ENCODE measurements at places on chromosomes 5 and 9.

GRCh38 chr9:110027671-110028081 lies 180.3 kb downstream of the C9orf152 start:
- DNase-seq: peak; percentile 63

DNA sequence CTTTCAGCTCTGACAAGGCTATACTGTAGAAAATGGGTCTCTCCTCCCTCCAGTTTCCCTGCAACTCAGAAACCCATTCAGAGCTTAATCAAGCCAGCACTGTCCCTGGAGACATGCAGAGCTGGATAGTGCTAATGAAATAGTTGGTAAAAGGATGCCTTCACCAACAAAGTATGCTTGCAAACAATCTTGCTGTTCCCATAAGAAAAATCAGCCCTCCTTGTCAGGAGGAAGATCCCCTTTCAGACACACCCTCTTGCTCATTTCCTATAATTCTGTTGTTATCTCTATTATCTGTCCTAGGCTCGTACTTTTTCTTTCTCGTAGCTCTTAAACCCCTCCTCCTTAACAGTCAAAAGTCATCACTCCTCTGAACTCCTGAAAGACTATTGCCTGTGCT lies 9.9 kb upstream of the OSMR start:
- no peak for DNase-seq

DNA sequence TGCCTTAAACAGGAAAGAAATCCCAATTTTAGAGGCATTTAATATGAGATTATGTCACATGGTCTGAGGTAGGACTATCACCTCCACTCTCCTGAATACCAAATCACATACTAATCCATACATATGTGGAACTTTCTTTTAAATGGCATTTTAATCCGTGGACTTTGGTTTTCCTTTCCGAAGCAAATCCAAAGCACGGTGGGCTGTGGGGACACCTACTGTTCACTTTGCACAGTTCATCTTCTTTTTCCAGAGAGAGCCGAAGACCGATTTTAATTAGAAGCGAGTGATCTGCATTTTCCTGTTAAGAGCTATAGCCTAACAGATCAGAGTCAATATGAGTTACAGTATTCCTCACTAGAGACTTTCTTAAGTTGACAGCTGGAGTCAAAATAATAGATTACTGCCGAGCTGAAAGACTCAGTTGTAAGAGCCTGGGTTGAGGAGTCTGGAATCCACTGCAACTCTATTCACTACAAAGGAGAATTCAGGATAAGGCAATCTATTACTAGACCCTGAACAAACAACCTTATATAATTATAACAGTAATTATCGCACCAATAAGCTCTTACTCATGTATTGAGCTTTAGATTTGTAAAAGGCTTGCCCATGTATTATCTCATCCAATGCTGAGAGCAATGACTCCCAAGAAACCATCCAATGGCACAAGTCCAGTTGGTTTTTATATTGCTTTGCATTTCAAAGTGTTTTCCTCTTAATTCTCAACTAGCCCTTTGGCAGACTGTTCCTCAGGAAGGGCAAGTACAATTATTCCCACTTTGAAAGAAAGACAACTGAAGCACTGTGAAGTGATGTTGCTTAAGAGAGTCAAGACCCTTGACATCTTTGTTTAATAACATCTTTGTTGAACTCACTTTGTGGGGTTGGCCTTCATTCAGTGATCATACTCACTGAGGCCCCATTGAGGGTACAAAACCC lies 144.7 kb downstream of the TRPM6 start:
- no peak for DNase-seq

DNA sequence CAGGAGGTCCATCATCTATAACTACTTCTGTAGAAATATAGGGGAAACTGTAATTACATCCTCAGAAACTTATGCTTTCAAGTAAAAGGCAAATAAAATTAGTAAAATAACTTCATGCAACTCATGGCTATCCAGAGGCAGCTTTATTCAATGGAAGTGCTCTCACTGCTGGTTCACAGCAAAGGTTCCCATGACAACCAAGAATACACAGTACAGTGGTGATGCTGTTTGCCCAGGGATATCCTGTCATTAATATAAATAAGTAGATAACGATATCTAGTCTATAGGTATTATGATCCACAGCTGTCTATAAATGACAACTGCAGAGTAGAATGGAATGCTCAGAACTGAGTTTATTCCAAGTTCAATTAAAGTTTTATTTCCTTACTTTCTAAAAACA lies 390.3 kb downstream of the PDE4D start:
- DNase-seq: no peak

- no peak for DNase-seq
Observed at GRCh38 chr9:99722877-99723276, 98.8 kb upstream of the NR4A3 start.

GRCh38 chr9:86940774-86941173 lies 6.5 kb downstream of the GAS1 start:
- no peak for DNase-seq

GRCh38 chr5:139273572-139274289 lies 19.8 kb upstream of the MATR3 start:
- peak; percentile 87 for DNase-seq

GRCh38 chr5:32504989-32505596 lies 60.6 kb upstream of the ZFR start:
- DNase-seq: peak; percentile 77

- DNase-seq: no peak
Observed at GRCh38 chr5:117266280-117266679, 691.7 kb upstream of the SEMA6A start.

- no peak for DNase-seq
Observed at GRCh38 chr5:102411-103043, 10.6 kb downstream of the PLEKHG4B start.

- DNase-seq: no peak
Observed at GRCh38 chr9:84216151-84216550, 124.4 kb downstream of the SLC28A3 start.

DNA sequence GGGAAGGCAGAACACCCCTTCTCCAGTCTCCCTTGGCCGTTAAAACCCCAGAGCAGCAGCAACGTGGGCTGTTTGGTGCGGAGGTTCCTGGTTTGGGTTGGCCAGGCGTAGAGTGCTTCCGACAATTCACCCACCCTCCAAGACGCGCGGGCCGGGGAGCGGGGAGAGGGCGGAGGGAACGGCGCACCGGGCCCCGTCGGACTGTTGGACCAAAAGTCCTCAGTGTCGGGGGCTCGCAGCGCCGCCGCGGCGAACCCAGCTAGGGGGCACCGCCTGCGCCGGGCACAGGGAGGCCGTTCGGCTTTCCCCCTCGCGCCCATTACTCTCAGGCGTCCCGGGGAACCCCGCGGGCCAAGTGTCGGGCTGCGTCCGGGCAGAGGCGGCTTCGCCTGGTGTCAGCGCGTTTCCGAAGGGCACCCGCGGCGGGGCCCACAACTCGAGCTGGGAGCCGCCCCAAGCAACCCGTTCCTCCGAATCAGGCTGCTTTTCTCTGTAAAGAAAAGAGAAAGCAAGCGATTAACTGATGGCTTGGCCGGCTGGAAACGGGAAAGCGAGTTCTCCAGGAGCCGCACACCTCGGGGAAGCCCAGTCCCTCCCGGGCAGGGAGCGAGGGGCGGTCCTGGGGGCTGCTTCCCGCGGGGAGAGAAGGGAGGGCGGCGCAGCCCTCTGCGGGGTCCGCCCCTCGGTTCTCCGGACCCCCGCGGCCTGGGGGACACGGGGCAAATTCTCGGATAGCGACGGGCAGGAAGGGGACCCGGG lies 145.5 kb downstream of the ERCC6L2 start:
- no peak for DNase-seq

GRCh38 chr5:59161221-59162105 lies 578.6 kb downstream of the RAB3C start:
- DNase-seq: no peak

DNA sequence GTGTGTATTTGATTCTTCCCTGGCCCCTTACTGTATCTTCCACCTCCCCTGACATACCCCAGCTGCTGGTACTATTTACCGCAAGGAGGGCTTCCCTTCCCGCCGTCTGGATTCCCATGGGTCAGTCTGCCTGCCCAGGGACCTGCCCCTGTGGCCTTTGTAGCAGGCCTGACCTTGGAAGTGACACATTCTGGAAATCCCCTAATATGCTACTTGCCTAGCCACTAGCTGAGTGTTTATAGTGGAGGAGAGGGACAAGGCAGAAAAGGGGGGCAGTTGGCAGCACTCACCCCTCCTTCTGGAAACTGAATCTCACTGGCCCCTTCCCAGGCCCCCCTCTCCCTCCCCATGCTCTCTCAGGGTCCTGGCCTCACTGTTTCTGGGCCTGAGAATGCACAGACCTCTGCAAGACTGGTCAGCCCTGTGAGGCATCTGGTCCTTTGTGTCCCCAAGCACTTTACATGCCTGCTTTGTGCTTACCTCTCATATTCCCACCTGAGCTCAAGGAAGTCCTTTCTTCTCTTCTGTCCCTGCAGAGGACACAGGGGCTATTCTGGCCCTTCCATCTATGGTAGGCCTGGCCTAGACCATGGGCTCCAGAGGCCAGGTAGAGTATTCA lies 8.2 kb upstream of the CCL21 start:
- DNase-seq: no peak

GRCh38 chr5:64344501-64344900 lies 161.3 kb upstream of the RGS7BP start:
- no peak for DNase-seq

Data from SHP77 treated with DMSO at 0.1 percent for 48 hours (cell line).